ENCODE measurements at places on chromosomes 7 and 10. TPM values are rescaled to one million over a fixed set of nuclear protein-coding genes. Genes with fewer than 3 reads are reported as not detected.

The PPP1R17 gene
- total RNA-seq = not detected

- no peak for DNase-seq
Observed at GRCh38 chr7:35716038-35716803, 21.3 kb upstream of the HERPUD2 start.

DNA sequence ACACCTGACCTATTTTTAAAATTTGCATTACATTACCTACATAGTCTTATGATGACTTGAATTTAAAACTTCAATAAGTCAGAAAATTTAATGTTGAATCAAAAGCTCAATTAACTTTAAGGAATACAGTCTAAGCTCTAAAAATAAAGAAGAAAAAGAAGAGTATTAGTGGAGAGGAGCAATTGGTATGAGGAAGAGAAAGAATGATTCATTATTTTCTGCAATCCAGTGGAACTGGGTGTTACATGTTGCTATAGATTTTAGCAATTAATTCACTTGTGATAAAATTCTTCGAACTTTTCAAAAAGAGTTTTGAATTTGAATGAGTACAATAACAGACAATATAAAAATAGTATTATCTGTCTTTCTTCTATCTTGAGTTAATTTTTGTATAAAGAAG lies 158.9 kb upstream of the POT1 start:
- no peak for DNase-seq

GRCh38 chr7:152574892-152575548 lies 100.9 kb downstream of the XRCC2 start:
- DNase-seq = no peak

DNA sequence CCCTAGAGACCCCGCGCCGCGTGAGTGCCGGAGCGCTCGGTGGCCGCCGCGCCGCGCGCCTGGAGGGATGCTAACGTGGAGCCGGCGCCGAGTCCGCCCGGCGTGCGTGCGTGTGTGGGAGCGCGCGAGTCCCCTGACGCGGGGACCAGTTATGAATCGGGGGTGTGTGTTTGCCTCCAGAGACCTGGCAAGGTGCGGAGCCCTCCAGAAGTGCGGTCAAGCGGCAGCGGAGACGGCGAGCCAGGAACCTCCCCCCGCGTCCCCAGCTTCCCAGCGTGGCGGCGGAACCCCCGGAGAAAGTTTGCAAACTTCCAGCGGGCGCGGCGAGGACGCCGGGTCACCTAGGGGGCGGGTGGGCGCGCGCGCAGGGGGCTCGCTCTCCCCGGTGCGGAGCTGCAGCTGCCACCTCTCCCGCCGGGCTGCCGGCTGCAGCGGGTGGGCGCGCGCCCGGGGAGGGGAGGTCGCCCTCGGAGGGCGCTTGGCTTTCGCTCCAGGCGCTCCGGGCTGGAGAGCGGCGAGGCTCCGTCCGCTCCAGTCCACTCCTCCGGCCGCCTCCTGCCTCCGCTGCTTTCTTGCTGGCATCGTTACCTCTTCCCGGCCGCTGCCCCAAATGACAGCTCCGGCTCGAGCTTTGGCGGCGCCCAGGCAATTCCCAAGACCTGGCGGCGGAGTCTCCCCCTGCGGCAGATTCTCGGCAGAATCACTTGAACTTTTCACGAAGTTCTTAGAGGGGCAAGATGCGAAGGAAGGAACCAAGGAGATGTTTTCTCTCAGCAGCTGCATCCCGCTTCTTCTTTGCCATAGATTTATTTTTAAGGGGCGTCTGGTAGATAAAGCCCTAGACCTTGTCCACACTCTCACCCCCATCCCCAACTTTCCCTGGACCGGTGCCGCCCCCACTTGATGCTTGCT lies 2.3 kb upstream of the CREB5 start:
- peak; percentile 37 for DNase-seq

GRCh38 chr10:118944959-118945633 lies 84.4 kb upstream of the NANOS1 start:
- DNase-seq = no peak

DNA sequence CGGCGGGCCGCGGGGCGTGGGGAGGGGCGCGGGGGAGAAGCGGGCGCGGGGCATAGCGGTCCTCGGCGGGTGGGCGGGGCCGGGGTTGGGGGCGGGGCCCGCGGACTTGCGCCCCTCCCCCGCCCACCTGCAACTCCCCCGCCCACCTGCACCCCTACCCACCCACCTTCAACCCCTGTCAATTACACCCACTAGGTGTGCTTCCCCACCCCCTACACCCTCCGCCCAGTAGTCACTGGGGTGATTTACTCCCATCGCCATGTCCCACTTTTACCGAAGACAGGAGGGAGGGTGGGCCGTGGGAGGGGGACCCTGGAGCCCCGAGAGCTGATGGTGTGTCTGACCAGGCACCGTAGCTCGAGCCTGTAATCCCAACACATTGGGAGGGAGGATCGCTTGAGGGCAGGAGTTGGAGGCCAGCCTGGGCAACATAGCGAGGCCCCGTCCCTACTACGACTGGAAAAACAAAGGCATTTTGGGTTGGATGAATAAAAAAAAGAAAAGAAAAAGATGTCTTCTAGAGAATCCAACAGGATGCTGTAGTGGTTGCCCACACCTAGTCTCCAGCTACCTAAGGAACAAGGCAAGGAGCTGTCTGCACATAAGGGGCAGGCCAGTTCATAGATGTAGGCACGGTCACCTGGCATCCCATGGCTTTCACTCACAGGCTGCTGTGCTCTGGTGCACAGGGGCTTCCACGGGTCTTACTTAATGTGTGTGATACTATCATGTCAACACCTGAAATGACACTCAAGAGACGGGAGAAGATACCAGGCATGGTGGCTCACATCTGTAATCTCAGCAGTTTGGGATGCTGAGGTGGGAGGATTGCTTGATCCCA lies 761 bp downstream of the KCTD7 start:
- peak; percentile 19 for DNase-seq

GRCh38 chr10:53108317-53108934 lies 335.8 kb upstream of the MBL2 start:
- DNase-seq = no peak

DNA sequence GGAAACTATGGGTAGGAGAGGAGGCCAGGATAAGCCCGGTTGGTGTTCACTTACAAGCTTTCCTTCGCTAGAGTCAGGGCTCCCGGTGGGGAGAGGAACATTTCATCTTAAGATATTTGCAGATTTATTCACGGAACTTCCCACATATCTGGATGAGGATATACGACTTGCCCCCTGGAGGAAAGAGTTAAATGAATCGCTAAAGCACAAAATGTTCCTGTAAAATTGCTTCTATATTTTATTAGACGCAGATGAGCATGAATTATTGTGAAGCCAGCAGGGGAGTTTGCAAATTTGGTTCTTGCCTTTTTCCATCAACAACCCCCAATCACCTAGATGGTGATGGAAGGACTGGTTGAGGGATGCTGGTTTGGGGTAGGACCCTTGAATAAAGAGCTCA lies 47.9 kb upstream of the BAIAP2L1 start:
- DNase-seq = no peak
